ENCODE measurements at places on chromosomes 2 and 18.
A peak's percentile ranks its signal among the peaks of the same experiment; 100 is the strongest.

DNA sequence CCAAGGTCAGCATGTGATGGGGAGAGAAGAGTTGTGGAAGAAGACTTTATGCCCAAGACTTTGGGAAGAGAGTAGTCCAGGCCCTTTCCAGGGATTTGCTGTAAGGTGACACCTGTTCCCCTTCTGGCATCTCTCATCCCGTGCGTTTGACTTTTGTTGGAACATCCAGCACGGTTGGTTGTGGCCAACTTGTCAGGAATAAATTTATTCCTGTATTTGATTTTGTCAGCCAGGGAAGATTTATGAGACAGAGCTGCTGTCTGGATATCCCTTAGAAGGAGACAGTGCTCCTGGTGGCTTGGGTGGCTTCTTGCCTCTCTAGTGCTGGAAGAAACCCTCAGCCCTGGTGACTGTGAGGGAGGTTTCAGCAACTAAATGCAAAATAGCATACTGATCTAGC is 121.5 kb downstream of the PTPRM start:
- no peak for DNase-seq

GRCh38 chr2:26605999-26606846 is 34.9 kb downstream of the CIB4 start:
- DNase-seq, result no peak

DNA sequence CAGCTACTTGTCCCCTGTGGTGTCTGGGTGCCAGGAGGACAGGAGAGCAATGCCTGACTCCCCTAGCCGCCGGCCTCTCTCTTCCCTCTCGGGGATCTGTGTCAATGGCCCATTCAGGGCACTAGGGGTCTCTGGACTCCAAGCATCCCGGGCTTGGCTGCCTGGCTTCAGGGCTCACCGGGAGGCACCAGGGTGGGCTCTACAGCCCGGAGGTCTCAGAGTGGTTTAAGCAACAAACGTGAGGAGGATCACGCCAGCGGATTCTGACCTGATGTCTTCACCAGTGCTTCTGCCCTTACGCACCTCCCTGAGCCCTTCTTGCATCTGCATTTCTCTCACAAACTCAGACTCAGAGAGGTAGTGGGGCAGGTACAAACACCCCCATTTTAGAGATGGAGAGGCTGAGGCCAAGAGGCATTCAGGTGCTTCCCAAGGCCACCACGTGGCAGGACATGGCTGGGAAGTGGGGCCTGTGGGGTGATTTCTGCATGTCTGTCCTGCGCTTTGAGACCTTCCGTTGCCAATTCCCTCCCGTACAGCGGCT is 243.0 kb downstream of the CELF4 start:
- peak; percentile 45 for DNase-seq

GRCh38 chr2:158269143-158269542 is 167.5 kb downstream of the UPP2 start:
- no peak for DNase-seq

- no peak for DNase-seq
Measured at GRCh38 chr18:70425236-70425635, 136.4 kb downstream of the SOCS6 start.

DNA sequence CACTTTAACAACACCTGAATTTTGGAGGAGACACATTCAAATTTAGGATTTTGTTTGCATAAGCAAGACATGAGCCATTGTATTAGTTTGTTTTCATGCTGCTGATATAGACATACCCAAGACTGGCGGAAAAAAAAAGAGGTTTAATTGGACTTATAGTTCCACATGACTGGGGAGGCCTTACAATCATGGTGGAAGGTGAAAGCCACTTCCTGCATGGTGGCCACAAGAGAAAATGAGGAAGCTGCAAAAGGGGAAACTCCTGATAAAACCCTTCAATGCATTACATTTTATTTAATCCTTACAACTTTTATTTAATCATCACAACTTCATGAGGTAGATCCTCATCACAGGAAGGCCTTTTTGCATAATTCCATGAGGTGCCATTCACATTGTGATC is 242.0 kb upstream of the STON1 start:
- no peak for DNase-seq

DNA sequence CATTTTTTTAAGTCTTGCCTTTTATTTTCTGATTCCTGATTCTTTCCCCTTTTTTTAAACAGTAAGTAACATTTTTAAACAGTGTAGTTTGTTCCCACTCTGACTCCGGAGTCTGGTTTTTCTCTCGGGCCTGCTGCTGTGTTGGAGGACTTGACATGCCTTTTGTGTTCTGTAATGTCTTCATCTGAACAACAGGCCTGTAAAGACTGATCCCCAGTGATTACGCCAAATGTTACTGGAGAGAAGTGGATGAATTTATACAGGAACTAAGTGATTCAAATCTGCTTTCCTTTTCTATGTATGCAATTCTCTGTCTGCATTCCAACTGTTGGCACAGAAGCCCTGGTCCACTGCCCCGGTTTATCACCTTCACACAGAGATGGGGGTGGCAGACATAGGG is 54.3 kb upstream of the RMDN2 start:
- peak; percentile 72 for DNase-seq

DNA sequence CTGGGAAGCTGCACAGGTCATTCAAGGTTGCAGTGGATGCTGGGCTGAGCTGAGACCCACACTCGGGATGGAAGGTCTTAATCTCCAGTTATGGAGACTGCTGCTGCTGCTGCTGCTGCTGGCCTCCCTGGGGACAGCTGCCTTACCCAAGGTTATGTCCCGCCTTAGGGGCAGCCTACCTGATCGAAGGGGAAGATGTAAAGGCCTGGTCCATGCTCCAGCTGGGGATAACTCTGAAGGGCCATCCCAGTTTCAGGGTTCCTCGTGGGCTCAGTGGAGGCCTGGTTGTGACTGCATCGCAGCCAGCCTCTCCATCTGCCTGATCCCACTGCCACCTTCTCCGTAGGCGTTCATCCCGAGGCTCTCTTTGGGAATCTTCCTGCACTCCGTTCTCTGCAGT is 33.0 kb downstream of the RHOB start:
- DNase-seq, result no peak
